C1 segment of cervical spinal cord (tissue), 14 donors: ENCODE measurements at places on chromosomes 12 and 14.
A peak's percentile ranks its signal among the peaks of the same experiment; 100 is the strongest.

DNA sequence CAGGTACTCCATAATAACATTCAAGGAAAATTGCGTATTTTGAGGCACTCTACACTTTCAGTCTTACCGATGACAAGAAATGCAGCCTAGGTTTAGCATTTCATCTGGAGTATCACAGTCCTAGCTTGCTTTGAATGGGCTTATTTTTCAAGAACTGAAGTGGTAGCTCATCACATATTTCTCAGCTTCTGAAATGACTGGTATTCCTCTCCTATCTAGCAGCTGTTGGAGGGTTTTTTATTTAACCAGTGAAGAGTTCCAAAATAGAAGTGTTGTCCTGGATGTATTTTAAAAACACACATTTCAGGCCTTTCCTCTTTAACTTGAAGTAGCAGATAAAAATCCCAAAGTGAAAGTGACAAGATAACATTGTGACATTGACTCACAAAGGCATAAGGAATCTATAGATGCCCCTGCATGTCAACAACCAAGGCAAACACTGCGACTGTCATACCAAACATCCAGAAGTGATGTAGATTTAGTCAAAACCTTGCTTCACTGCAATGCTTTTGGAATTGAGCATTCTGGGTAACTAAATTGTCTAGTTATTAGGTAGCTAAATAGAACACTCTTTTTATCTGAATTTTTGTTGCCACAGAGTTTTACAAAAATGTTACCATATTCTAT is 182.2 kb upstream of the FBXO33 start:
- DNase-seq: no peak

- DNase-seq: no peak
These were observed 125.6 kb downstream of the TTC8 start for GRCh38 chr14:88950069-88950468.

GRCh38 chr12:46674800-46675199 is 151.0 kb downstream of the SLC38A4 start:
- DNase-seq: no peak

DNA sequence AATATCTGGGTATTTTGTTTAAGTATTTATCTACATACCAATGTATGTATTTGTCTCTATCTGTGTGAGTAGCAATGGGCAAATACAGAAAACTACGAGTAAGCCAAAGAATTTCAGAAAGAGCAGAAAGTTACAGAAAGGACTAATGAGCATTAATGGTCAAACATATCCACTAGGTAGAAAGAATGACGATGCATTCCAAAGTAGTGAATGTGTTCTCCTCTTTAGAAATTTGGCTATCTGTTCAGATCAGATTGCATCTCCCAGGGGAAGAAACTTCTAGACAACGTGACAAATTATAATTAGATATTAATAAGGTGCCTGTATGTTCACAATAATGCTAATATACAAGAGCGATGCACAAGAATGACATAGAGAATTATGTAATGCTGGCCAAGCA is 194.5 kb upstream of the GZMB start:
- DNase-seq: no peak

DNA sequence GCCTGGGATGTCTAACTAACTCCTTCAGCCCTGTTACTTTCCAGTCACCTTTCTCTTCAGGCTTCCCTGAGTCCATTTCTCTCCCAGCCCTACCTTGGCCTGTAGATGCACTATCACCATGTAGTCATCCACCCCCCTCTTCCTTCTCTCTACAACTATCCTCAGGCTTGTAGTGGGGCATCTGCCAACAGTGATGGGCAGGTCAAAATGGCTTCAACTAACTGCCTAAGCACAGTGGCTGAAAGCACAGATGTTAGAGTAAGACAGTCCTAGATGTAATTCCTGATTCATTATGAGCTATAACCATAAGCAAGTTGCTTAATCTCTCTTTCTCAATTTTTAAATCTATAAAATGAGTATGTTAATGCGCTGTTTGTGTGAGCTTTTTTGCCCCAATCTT is 133.6 kb upstream of the NAV3 start:
- DNase-seq: no peak

GRCh38 chr12:91382081-91382543 is 199.5 kb upstream of the DCN start:
- peak; percentile 71 for DNase-seq

- no peak for DNase-seq
These were observed 47.3 kb upstream of the BCAT1 start for GRCh38 chr12:24996102-24996797.

GRCh38 chr12:92356425-92356824 is 210.8 kb upstream of the BTG1 start:
- DNase-seq: no peak

GRCh38 chr12:93019975-93020630 is 91.0 kb upstream of the EEA1 start:
- no peak for DNase-seq

GRCh38 chr14:95695913-95696312 is 9.7 kb downstream of the TCL1B start:
- DNase-seq: no peak
